Endothelial cell (in vitro differentiated cells): ENCODE measurements at places on chromosomes 12 and 14. TPM values are rescaled to one million over a fixed set of nuclear protein-coding genes. Genes with fewer than 3 reads are reported as not detected.

DNA sequence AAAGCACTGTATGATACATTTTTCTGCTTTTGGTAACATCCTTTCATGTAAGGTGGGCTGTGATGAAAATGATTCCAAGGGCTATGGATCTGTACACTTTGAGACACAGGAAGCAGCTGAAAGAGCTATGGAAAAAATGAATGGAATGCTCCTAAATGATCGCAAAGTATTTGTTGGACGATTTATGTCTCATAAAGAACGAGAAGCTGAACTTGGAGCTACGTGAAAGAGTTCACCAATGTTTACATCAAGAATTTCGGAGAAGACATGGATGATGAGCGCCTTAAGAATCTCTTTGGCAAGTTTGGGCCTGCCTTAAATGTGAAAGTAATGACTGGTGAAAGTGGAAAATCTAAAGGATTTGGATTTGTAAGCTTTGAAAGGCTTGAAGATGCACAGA, 22.1 kb upstream of the SRGAP1 start:
- DNase-seq = no peak

The TAS2R46 gene
- total RNA-seq = 0.82 TPM

GRCh38 chr14:89563471-89563870, 146.4 kb upstream of the FOXN3 start:
- DNase-seq = no peak

The KRT80 gene
- 1.5 TPM for total RNA-seq

The LYZ gene
- 3.6 TPM for total RNA-seq

GRCh38 chr12:101596172-101596571, 1.4 kb downstream of the MYBPC1 start:
- no peak for DNase-seq

- no peak for DNase-seq
Observed at GRCh38 chr14:93045965-93046704, 69.6 kb downstream of the ITPK1 start.

- no peak for DNase-seq
Observed at GRCh38 chr14:105905456-105905855, 379.1 kb downstream of the TMEM121 start.

The OAS1 gene
- 0.56 TPM for total RNA-seq

DNA sequence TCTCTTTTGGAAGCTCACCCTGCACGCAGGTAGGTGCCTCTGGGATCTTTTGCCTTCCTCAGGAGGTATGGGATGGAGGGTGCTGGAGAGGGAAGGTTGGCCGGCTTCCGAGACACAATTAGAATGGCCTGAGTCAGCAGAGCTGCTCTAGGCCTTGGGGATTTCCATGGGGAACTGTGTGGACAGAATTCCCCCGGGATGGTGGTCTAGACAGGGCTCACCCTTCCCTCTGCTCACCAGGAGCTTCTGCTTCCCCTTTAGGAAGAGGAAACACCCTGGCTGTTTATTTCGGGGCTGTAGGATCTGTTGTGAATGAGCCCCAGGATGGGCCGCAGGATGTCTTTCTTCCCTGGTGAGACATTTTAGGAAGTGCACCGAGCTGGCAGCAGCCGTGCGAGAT, 43.7 kb upstream of the TMED10 start:
- no peak for DNase-seq

DNA sequence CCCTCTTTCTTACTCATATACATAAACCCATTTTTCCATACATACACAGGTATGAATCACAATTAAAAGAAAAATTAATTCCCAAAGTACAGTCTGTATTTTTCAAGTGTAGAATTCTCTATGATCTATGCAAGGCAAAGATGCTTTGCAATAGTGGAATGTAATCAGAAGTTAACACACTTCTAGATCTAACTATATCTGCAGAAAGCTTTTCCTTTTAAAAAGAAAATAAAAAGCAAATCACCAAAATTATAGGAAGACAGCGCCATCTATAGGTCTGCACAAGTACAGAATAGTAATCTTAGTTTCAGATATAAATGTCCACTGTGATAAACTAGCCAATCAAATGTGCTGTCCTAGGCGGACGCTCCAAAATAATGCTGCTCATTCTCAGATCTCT, 22.0 kb downstream of the SLC25A21 start:
- DNase-seq = no peak

- DNase-seq = no peak
Observed at GRCh38 chr12:49025463-49025862, 6.9 kb upstream of the PRKAG1 start.

- no peak for DNase-seq
Observed at GRCh38 chr12:103205906-103206305, 248.4 kb downstream of the ASCL1 start.
